ENCODE measurements at places on chromosomes 5 and 9.

DNA sequence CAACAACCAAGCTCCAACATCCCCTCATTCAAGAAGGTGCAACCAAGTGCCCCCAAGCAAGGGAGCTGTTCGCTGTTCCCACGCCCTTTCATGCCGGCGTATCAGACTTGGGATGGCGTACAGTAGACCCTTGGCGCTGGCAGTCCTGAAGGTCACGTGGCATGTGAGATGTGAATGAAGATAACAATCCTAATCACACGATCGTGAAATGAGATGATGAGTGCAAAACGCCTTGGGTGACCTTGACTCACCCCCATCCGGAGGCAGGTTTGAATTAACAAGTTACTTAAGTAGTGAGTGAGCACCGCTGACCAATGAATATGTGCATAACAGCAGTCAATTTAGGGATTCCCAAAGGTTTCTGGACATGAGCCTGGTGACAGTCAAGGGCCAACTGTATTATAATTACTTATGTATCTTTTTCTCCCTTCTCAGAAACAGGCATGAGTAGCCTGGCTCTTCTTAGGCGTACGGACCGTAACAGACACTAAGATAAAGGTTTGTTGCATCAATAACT lies 150.2 kb downstream of the TTLL11 start:
- DNase-seq = no peak

- DNase-seq = no peak
Measured at GRCh38 chr9:34623374-34624235, 3.3 kb upstream of the DCTN3 start.

- no peak for DNase-seq
Measured at GRCh38 chr9:130207241-130207992, 35.2 kb downstream of the NCS1 start.

DNA sequence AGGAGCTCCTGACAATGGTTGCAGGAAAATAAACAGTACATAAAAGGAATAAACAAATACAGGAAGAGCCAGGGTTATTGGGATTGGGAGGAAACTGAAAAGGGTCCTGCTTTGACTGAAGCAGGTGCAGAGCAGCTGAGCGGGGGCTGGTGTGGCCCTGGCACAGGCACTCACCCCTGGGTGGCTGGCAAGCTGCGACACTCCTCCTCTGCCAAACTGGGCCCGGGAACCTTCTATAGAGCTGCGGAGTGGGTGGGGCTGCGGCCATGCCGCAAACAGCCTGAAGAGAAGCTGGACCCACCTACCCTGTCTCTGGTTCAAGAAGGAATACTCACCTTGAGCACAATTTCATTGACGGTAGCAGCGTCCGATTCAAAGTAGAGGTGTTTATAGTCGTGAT lies 182.5 kb downstream of the GAPVD1 start:
- no peak for DNase-seq

- peak; percentile 42 for DNase-seq
Measured at GRCh38 chr5:173234129-173234790, 746 bp downstream of the NKX2-5 start.

GRCh38 chr5:174521449-174521848 lies 202.9 kb upstream of the MSX2 start:
- DNase-seq = no peak

DNA sequence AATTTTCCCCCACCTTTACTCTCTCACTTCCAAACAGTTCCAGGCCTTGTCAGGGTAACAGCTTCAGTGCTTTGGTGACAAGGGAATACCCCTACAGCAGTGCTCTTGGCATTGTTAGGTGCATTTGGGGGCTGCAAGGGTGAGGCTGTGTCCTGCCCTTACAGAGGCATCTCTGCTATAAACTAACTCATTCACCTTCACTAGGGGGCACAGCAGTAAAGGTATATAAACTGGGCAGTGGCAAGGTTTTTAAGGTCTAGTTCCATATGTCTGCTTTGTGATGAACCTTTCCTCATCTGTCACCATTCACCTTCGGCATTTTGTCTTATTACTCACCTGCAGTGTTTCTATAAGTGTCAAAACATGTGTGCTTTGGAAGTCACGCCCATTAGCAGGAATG lies 79.1 kb upstream of the GPR151 start:
- DNase-seq = no peak

GRCh38 chr5:86765778-86766502 lies 148.2 kb downstream of the COX7C start:
- DNase-seq = no peak

DNA sequence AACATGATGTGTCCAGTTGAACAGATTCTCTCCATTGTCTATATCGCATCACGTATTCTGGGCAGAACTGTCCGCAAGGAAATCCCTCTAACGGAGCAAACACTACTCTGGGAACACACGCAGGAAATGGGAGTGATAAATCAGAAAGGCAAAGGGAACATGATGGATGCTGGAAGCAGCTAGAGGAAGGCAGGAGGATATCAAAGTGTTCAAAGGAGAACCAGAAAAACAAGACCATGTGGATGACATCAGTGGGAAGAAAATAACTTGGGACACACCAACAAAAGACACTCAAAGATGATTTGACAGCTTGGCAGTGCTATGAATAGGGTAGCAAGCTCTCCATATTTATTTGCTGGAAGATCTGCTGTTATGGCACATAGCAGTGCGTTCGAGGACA lies 142.9 kb downstream of the PLK2 start:
- no peak for DNase-seq

Data from GM13977 (cell line).